ENCODE measurements at places on chromosomes 7 and 10.

GRCh38 chr7:92343714-92344113 lies 97.9 kb downstream of the ANKIB1 start:
- no peak for DNase-seq

- DNase-seq: no peak
Measured at GRCh38 chr7:135761751-135762488, 13.3 kb upstream of the FAM180A start.

GRCh38 chr7:122802301-122802751 lies 83.9 kb downstream of the CADPS2 start:
- no peak for DNase-seq

DNA sequence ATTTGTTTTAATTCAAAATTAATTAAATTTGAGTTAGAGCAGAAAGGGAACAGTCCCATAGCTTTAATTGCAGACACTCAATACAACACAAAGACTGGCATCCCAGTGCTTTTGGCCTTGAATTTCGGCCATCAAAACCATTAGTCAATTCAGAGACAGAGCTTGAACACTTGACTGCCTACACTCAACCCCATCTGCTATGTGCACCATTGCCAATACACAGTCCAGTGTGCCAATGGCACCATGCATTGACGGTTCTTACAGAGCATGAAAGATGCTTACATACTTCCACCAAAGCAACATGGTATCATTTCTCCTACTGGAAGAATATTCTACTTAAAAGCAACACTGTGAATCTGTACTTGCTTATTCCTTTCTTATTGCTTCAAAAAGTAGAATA lies 43.6 kb upstream of the LRRTM3 start:
- DNase-seq: no peak

DNA sequence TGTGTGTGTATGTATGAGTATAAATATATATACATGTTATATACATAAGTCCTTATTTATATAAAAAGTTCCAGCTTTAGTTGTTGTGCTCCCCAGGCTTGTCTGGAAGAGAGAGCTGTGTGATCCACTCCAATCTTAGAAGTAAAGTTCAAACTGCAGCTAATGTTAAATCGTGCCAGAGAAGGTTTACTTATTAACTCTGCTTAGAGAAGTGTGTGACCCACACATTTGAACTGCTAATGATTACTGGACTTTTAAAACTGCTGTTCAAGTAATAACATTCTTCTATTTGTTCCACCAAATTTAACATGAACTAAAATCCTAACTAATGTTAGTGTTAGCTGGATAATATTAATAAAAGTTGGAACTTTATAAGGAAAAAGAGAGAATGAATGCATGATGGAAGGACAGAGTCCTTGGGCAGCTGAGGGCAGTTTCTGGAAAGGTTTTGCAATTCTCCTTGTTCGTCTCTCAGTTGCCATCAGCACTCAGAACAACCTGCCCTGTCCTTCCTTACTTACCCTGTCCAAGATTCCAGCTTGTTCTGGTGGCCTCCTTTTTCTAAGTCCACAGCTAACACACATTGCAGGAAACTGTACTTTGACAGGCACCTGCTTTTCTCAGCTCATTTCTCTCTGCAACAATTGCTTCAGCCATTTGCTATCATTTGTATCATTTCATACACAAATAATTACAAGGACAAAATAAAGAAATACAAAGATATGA lies 162.6 kb downstream of the FAM107B start:
- DNase-seq: no peak

DNA sequence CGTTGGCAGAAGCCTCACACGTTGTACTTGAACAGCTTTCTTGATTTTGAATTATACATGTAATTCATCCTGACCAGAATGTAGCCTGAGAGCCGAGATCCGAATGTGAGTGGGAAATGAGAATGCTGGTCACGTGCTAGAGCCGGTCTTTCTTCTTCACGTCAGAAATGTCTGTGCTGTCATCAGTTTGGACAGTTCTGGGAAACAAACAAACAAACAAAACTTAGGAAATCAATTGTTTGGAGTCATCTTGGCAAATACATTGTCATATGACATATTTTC lies 729.8 kb downstream of the LRMDA start:
- no peak for DNase-seq

GRCh38 chr10:23432166-23432565 lies 6.7 kb upstream of the OTUD1 start:
- no peak for DNase-seq

- no peak for DNase-seq
Measured at GRCh38 chr7:141115965-141116364, 42.1 kb downstream of the TMEM178B start.

- DNase-seq: no peak
Measured at GRCh38 chr10:32244421-32245207, 102.3 kb downstream of the EPC1 start.

GRCh38 chr7:143321734-143322133 lies 5.8 kb downstream of the CLCN1 start:
- no peak for DNase-seq

DNA sequence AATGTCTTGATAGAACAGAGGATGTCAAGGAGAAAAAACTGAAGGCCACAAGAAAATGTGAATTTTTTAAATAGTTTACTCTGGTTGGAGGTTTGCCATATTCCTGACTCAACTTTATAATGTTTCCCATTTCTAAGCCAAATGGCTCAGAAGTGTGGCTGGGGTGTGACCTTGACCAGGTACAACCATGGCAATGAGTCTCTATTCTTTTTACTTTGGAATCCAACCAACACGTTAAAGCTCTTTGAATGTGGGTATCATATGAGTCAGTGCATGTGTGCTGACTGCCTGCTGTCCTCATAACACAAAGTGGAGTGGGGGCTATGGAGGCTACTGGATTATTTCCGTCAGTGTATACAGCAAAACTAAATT lies 33.5 kb upstream of the DLD start:
- DNase-seq: no peak

- no peak for DNase-seq
Measured at GRCh38 chr7:106610996-106611886, 49.7 kb downstream of the CCDC71L start.

DNA sequence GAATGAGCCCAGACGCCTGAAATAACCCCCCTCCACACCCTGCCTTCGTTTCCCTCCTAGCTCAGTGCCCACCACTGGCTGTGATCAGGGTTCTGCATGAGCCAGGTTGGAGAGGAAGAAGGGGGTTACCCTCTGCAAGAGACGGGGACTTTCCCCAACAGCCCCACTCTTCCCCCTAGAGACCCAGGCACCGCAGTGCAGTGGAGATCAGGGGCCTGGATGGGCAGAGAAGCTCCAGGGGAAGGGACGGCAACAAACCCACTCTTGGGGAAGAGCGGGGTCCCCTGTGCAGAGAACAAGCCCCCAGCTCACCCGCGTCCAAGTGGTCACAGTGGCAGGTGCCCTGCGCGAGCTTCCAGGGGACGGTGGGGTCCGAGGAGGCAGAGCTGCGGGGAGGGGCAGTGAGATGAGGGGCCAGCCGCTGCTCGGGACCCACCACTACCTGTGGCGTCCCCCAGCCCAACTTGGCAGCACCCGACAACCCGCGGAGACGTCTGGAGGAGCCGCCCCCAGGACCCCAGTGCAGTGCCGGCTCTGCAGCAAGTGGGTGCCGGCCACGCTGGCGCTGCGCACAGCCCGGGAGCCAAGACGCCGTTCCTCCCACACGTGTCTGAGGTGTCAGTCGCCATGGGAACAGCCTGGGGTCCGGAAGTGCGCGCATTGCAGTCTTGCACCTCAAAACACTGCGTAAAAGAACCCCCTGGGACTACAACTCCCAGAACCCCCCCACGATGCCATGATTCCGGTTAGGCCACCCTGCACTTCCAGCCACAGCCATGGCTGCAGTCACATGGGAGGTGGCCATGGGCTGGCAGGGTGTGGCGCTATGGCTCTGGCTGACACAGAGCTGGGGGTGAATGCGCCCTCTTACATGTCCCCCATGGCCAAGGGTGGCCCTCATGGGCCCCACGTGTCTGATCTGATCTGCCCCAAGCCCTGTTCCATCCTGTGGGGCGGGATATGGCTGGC lies 45.8 kb upstream of the WIPI2 start:
- DNase-seq: peak; percentile 44

GRCh38 chr7:66205741-66206090 lies 582 bp downstream of the TPST1 start:
- DNase-seq: no peak

DNA sequence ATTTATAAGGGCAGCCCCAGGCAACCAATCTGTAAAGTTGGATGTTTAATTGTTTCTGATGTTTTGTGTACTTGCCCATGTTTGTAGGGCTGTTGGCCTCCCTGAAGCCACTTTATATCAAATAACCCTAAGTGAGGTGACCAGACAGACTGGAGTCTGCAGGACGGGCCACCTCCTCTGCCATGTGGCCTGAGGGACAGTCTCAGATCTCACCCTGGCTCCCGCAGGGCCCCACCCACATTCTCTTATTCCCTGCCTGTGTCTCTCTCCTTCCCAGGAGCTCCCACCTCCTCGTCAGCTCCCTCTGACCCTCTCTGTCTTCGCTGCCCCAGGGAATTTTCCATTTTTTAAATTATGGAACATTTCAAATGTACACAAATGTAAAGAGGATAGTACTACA lies 9.5 kb upstream of the C10orf71 start:
- no peak for DNase-seq

- peak; percentile 48 for DNase-seq
Measured at GRCh38 chr10:22325272-22326144, 4.6 kb downstream of the BMI1 start.

GRCh38 chr10:36621346-36621745 lies 504.1 kb upstream of the ANKRD30A start:
- DNase-seq: no peak

GRCh38 chr7:2956076-2956475 lies 87.6 kb downstream of the CARD11 start:
- DNase-seq: no peak

DNA sequence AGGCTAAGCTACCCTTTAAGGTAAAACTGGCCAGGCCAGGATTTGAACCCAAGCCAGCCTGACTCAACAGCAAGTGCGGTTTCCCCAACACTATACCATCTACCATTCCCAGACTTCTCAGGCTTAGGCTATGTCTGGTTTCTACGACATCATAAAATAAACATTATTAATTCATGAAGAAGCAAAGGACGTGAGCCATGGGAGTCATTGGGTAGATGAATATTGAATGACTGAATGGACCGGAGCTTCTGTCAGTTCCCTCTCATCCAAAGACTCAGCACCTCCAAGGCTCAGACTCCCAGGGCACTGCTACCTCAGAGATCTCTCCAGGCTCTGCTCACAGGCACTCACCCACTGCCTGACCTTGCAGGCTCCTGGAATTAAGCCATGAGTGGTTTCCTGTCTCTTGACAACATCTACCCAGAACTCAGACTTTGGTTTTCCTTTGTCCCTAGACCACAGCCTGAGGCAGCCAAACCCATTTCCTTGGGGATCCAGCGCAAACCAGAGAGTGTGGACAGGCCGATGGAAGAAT lies 64.6 kb upstream of the STEAP1B start:
- no peak for DNase-seq

DNA sequence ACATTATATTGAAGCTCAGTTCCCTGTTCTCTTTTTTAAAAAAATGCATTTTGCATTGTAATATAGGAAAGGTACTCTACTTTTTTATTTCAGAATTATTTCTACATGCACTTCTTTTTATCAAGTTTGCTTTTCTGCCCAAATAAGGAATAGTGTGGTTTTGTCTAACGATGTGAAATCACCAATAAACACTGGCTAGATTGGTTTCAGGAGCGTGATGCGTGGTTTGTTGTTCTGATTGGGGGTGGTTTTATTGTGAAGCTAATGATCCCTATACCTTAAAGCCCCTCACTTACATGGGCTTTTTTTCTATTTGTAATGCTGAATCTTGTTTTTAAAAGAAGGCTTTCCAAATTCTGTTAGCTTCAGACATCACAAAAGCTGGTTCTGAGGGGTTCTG lies 17.6 kb downstream of the ENTPD7 start:
- no peak for DNase-seq

DNA sequence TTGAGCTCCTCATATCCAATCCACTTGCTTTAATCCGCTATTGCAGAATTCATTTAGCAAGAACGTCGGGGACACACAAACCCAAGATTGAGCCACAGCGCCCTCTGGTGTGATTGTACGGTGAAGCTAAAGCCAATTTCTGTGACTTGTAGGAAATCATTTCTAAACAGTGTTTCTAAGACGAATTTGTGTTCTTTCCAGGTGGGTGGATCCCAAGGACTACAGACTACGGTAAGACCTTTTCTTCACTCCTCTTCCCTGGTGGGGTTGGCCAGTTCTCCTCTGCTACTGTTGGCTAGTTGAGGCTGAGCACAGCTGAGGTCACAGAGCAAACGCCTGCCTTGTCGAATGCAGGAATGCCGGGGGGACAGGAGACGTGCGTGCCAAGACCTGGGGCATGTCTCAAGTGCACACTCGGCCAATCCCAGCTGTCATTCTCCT lies 5.2 kb downstream of the DMBT1 start:
- peak; percentile 30 for DNase-seq

DNA sequence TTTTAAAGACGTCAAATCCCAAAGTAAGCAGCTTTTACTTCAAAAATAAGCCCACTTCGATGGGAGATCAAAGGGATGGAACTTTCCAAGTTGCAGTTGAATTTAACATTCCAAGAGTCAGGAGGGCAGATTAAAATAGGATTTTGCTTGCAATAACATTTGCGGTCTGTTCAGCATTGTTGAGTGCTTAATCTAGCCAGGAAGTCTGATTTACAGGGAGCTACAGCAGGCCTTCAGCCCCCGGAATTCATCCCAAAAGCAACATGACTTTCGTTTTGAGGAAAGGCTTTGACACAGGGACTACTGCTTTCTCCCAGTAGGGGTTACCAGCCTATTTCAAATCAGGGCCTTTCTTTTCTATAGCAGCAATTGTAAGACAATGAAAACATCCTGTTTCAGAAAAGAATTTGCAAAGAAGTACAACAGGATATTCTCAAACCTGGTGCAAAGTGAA lies 279.6 kb upstream of the PITRM1 start:
- no peak for DNase-seq

- peak; percentile 39 for DNase-seq
Measured at GRCh38 chr7:73738220-73738611, 386 bp downstream of the ABHD11 start.

DNA sequence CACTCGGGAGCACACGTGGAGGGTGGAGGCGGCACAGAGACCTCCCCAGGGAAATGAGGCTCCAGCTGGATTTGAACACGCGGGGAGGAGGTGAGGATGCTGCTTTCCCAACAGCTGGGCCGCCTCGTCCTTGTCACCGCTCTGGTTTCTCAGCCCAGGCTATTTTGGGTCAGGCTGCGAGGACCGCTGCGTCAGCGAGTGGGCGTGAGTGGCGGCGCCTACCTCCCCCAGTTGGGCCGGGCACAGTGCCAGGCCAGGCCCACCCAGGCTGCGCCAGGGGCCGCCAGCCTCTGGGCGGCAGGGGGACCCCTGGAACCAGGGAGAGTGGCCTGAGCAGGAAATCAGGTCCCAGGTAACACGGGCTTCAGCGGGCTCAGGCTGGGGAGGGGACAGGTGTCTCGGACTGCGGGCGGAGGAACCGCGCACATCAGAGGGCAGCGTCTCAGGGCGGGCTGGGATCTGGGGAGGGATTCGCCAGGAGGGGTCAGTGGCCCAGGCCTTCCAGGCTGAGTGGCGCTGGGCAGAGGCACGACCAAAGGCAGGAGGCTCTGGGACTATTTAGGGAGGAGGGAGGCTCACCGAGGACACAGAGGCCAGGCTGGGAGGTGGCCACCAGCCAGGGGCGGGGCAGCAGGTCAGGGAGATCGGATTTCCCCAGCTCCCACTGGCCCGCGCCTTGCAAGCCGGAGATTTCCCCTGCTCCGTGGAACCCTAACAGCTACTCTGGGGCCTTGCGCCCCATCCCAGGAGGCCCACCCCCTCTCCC lies 125.2 kb upstream of the RET start:
- no peak for DNase-seq

- no peak for DNase-seq
Measured at GRCh38 chr7:71824006-71824760, 588.0 kb downstream of the CALN1 start.
